ENCODE measurements at places on chromosomes 2 and 18. TPM values are rescaled to one million over a fixed set of nuclear protein-coding genes. Genes with fewer than 3 reads are reported as not detected.

DNA sequence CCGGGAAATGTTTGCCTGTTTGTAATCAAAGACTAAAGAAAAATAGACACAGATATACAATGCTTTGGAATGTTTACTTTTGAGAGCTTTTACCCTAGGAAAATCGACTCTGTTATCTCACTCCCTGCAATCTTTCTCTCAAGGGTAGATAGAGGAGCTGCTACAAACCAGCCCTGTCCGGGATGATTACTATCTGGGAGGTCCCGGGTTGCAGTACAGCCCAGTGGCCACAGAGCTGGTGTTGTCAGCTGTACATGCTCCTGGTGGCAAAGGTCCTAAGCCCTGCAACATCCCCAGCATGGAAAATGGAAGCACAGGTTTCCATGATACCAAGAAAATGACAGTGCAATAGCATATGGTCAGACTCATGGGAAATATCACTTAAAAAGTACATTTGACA, 570.5 kb upstream of the SOX11 start:
- no peak for DNase-seq

GRCh38 chr2:42051543-42052235, 3.9 kb downstream of the PKDCC start:
- no peak for DNase-seq

GRCh38 chr2:36356298-36356989, 866 bp downstream of the CRIM1 start:
- DNase-seq = peak; percentile 39

- no peak for DNase-seq
These were observed 37.3 kb downstream of the CYRIA start for GRCh38 chr2:16628314-16628713.

DNA sequence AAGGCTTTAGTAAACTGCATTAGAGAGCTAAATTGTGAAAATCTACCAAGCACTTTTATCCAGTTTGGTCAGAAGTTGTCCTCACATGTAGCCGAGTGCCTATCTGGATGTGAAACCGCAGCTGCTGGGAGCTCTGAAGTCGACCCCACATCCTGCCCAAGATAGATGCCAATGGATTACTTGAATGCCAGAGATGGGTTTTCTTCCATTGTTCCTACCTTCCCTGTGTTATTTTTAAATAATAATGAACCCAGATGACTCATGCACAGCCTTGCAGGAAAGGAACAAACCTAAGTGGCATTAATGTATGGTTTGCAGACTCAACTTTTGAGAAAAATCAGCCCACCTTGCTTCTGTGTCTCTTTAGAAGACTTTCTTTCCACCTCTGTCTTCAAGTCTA, 408.5 kb downstream of the FBXO15 start:
- DNase-seq = no peak

DNA sequence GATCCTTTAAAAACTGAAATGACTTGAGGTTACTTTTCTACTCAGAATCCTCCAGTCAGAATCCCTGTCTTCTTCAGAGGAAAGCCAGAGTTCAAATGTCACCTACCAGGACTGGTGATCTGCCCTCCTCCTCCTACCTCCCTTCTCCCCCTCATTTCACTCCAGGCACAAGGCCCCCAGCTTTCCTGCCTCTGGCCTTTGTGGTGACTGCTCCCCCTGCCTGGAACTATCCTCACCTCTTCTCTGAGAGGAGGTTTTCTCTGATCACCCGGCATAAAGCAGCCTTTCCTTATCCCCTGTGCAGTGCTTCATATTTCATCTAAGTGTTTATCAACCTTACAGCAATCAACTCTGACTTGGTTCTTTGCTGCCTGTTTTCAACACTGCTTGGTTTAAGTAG, 6.8 kb downstream of the B3GNT2 start:
- DNase-seq = no peak

GRCh38 chr2:137838255-137839092, 125.8 kb upstream of the HNMT start:
- no peak for DNase-seq

GRCh38 chr2:162824304-162824703, 14.3 kb downstream of the KCNH7 start:
- no peak for DNase-seq

Gene GAL3ST2
- not detected for total RNA-seq

Gene ATP6V1B1
- total RNA-seq = not detected

Gene PLB1
- total RNA-seq = 2.3 TPM

Gene MAPK4
- total RNA-seq = 169 TPM

Gene SLC9A4
- not detected for total RNA-seq

Data from heart left ventricle (tissue), 16 donors.